ENCODE measurements at places on chromosomes 2 and 18. TPM values are rescaled to one million over a fixed set of nuclear protein-coding genes. Genes with fewer than 3 reads are reported as not detected.
A peak's percentile ranks its signal among the peaks of the same experiment; 100 is the strongest.

The PLGLB2 gene
- 0.60 TPM for total RNA-seq

DNA sequence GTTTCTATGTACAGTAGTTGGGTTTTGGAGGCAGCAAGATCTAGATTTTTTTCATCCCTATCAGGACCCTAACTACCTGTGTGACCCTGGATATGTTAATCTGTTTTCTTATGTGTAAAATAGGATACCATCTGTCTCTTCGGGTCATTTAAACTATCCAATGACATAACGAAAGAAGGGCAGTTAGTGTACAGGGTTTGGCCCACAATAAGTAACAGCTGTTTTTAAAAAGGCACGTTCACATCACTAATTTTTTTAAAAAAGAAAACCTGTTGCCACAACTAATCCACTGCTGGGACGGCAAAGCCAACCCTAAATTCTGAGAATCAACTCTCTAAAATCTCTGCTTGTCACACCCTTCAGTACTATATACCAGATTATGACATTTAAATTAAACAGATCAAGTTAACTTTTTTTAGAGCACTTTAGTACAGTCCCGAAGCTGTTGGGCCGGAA is 869 bp downstream of the USP40 start:
- DNase-seq, result no peak

DNA sequence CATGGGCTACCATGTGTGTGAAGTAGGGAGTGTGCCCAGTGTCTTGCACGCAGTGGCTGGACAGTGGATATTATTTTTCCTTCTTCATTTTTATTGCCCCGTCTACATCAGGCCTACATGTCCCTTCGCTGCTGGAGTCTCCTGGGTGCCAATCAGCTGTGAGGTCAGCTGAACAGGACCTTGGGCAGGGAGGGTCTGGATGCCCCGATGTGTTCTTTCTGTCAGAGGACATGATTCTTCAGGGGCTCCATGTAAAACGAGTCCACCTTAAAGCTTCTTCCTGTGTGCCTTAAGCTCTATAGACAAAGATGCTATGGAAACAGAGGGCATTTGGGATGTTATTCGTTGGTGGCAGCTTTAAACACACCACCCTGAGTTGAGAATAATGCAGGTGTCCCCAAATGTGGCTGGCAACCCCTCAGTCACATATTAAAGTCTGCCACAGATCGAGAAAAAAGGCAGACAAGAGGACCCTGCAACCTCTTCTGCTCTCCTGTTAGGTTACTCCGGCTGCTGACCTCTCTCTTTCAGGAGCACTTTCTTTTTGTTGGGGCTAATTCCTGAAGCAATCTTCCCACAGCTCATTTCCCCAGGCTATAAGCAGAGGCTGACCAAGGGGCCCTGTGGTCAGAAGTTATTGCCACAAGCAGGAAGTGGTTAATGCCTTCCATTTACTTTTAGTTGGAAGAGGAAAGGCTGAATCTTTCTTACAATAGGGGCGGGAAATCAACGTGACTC is 20.0 kb downstream of the GREB1 start:
- DNase-seq, result peak; percentile 87

DNA sequence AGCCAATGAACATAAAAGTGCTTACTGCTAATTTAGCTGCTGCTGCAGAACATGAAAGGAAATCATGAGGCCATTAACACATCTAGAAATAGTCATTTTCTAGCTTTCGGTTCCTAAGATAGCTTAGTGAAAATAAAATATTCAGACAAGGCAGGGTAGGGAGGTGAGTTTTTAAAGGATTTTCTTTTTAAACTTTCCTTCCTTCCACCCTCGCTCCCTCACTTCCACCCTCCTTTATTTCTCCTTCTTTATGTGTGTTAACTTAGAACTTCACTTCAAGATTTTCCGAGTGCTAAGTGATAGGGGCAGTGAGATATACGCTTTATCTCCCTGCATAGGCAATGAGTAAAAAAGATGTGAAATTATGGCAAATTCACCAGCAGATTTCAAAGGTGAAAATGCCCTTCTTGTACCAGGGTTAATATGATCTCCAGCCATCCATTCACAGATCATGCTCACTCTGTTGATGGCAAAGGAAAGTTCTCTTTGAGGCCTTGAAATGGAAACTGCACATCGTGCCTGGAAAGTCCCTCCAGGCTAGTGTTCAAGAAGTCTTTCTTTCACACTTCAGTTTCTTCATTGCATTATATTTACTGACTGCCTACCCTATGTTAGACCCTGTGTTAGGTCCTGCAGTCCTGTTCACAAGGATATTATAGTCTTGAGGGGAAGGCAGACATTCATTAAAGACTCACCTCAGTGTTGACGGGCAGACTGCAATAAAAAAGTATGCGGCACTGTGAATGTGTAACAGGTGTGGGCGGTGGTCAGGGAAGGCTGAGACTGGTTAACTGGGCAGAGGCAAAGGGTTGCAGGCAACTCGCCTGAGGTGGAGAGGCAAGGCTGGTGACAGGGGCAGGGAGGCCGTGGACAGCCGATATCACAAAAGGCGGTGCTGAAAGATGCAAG is 200.8 kb downstream of the PLCL1 start:
- no peak for DNase-seq

DNA sequence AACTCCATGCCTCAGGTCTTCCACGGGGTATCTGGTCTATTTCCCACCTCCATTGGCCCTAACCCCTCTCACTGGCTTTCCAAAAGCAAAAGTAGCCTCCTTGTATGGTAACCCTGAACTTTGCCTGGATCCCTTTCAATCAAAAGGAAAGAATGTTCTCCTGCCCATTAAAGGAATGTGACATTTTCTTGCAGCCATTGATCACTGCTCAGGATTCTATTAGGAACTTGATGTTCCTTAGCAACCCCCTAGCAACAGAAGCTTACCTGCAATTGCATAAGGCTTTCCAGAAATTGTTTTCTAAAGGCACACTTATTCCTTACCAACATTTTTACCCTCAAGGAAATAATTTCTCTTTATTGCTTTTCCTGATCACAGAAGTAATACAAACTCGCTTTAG is 91.4 kb upstream of the AGAP1 start:
- no peak for DNase-seq

The MYO5B gene
- total RNA-seq, result under 0.01 TPM

The FHOD3 gene
- 13.7 TPM for total RNA-seq

The INSIG2 gene
- total RNA-seq, result 13.0 TPM

GRCh38 chr2:26712486-26713465 is 20.3 kb downstream of the KCNK3 start:
- DNase-seq, result peak; percentile 75

DNA sequence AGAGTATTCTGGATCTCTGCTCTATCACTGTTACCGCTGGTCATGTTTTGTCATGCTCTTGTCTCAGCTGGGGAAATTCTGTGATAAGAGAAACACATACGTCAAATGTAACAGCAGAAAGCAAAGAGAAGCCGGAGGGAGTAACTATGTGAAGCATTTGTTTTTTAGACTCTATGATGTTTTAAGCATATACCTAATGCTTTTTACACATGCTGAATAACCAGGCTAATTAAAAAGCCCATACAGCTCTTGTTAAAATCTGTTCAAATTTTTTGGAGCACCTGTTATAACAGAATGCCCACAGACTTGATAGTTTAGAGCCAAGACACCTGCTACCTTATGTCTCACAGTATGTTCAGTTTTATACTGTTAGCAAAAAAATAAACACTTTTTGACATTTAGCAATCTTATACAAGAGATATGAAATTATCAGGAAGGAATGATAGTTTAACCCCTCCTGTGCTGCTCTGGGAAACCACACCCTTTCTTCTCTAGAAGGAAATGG is 92.3 kb upstream of the TANK start:
- DNase-seq, result no peak

GRCh38 chr2:222949690-222950323 is 89.0 kb downstream of the ACSL3 start:
- DNase-seq, result no peak

The CTAGE1 gene
- 1.3 TPM for total RNA-seq

DNA sequence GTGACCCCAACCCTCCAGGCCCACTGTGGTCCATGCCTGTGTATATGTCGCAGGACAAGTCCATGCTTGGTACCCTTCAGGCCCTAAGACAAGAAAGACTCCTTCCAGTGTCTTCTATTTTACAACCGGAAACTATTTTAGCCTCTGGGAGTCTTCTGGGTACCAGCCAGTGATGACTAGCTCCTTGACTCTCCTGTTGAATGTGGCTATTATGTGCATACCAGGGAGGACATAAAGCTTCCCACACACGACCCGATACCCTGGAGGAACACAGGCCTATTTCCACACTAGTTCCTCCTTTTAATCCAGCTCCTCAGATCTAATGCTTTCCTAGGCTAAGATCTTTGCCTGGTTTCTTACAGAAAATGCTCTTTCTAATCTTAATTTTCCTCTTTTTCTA is 178.1 kb downstream of the NCKAP5 start:
- peak; percentile 66 for DNase-seq

DNA sequence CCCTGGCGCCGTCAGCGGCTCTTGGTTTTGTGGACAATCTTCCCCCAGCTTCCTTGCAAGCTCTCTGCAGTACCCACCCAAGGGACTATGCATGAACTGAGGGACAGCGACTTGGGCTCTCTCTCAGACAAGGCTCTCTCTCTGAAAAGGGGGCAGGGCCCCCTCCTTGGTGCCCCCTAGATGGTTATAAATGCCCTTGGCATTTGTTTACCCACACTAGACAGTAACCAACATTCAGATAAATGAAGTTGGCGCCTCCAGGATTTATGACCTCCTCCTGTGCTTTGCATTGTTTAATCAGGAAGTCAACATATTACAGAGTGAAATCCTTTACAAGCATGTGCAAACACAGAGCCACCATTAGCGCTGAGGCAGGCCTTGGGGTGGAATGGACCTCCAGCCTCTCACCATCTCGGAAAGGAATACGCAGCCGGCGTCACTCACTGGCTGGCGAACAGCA is 547.4 kb upstream of the ID2 start:
- DNase-seq, result no peak

The SLC16A14 gene
- total RNA-seq, result not detected

The ALPG gene
- not detected for total RNA-seq

The ASXL3 gene
- not detected for total RNA-seq

DNA sequence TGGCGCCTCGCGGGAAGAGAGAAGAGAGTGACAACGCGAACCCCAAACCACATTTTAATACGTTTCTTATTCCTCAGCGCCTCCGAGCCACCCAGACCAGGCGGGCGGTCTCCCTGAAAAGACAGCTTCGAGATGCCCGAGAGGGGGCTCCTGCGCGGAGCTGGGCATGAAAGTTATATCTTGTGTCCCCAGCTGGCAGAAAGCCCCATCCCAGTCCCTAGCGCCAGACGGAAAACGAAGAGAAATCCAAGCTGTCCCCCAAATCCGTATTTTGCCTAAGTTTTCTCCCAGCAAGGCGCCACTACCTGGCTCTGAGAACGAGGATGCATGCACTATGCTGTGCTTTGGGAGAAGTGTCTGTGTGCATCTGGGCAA is 797 bp downstream of the NXPH2 start:
- no peak for DNase-seq

- no peak for DNase-seq
Measured at GRCh38 chr2:169080250-169081069, 11.1 kb downstream of the DHRS9 start.

DNA sequence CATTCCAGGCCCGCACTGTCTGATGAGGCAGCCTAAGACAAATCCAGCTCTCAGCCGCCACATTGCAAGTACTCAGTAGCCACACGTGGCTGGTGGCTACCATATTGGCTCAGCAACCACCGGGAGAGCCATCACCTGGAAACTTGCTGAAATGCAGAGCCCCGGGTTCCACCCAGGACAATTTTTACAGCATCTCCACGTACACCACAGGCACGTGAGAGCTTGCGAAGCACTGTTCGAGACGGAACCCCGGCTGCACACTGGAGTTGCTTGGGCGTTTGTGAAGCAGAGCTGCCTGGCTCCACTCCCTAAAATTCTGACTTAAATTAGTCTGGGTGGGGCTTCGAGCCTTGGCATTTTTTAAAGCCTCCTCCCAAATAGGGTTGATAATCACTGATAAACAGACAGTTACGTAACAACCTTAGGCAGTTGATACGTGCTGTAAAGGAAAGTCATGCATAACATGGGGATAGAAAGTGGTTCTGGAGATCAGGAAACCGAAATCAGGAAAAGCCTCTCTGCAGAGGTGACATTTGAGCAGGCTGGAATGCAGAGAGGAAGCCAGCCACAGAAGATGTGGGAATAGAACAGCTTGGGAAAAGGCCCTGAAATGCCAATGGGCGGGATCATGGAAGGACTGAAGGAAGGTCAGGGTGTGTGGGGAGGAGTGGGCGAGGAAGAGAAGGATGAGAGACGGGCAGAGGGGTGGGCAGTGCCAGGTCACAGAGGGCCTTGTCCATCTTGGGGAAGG is 6.2 kb downstream of the ASAP2 start:
- no peak for DNase-seq

Measured in RPMI7951 (cell line).